Fibroblast of villous mesenchyme (primary cell): ENCODE measurements at places on chromosomes 4 and X. TPM values are rescaled to one million over a fixed set of nuclear protein-coding genes. Genes with fewer than 3 reads are reported as not detected.

MGARP gene
- total RNA-seq = 41.2 and 106 TPM in 2 replicates

FGD1 gene
- total RNA-seq = 10.4 and 11.0 TPM in 2 replicates

SLBP gene
- total RNA-seq = 63.0 and 69.6 TPM in 2 replicates

ADGRG4 gene
- not detected in 2 replicates for total RNA-seq

SLITRK4 gene
- 3.0 and 6.1 TPM in 2 replicates for total RNA-seq

ARSH gene
- not detected in 2 replicates for total RNA-seq

NRK gene
- 0.32 and 4.7 TPM in 2 replicates for total RNA-seq

CSAG3 gene
- total RNA-seq = not detected in 2 replicates
